ENCODE measurements at places on chromosomes 12 and 14.

DNA sequence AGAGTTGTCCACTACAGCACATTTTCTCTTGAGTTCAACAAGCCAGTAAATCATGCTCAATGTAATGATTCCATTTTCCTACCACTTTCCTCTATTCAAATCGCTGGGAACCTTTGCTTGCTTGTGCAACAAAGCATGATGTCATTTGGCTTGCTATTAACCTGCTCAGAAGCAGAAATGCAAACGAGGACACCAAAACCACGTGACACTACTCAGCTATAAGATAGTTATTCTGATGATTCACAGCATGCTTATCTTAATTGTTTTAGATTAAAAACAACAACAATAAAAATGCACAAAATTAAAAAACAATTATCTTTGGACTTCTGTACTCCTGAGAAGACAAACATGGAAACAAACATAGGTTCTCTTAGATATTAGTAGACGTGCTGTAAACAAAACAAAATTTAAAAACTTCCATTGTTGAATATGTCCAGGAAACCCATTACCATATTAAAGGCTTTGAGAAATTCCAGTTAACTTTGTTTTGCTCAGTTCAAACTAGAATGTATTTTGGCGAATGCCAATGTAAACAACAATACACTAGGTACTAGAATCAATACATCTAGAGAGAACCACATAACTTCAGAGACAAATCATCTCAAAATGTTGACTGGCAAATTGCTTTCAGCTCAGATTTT is 77.5 kb upstream of the KRAS start:
- DNase-seq = no peak

DNA sequence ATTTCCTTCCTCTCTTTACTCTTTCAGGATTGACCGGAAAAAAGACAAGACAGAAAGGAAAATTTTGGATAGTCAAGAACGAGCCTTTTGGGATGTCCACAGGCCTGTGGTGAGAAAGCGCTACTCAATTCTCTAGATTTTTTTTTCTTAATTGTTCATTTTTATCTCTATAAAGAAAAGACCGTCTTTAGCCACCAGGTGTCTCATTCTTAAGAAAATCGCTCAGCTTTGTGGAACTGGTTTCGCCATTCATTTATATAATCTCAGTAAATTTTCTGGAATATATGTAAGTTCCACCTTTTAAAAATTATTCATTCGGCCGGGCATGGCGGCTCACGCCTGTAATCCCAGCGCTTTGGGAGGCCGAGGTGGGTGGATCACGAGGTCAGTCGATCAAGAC is 421.1 kb downstream of the DPF3 start:
- DNase-seq = no peak

GRCh38 chr12:55548756-55549155 is 646 bp upstream of the OR6C4 start:
- no peak for DNase-seq

DNA sequence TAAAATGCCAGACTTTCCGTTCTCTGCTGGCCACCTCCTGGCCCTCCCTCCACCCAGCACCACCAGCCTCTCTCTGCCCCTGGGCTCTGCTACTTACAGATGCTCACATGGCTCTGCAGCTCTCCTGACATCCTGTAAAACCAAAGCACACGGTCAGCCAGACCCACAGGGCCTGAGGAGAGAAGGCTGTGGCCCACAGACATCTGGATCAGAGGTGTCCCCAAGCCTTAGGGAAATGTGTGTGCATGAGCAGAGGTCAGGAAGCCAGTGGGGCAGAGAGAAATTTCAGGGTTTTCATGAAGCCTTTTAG is 11.5 kb downstream of the KRT77 start:
- no peak for DNase-seq

GRCh38 chr14:104774453-104775072 is 21.0 kb downstream of the AKT1 start:
- DNase-seq = no peak

- DNase-seq = no peak
Observed at GRCh38 chr12:49339464-49339861, 2.5 kb upstream of the C1QL4 start.

- no peak for DNase-seq
Observed at GRCh38 chr14:34640826-34641225, 10.9 kb upstream of the SNX6 start.

DNA sequence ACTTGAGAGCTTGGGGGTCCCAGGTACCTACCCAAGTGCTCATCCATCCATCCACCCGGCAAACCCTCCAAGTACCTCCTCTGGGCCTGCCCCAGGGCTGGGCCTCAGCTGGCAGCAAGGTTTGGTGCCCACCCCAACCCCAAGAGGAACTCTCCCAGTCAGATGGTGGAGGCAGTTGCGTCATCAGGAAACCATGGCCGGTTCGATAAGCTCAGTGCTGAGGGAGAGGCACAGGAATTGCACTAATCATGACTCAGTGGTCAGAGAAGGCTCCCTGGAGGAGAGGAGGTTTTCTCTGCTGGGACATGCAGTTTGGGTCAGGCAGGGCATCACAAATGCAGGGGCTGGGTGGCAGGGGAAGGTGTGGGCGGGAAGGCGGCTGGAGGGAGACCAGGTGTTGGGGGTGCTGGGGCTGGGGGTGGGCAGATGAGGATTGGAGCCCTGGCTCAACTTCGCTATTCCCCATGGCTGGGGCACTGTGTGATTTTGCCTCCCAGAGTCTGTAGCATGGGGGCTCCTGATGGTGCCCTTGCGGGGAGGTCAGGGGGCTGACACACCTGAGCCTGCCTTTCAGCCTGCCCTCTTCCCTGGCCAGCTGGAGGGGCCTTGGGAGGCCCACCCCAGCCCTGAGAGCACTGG is 32.2 kb downstream of the SH2B3 start:
- no peak for DNase-seq

- DNase-seq = no peak
Observed at GRCh38 chr12:52358575-52359350, 8.5 kb downstream of the KRT85 start.

GRCh38 chr12:12612358-12612757 is 682 bp downstream of the CREBL2 start:
- no peak for DNase-seq

- DNase-seq = no peak
Observed at GRCh38 chr14:55348766-55349453, 62.7 kb downstream of the ATG14 start.

GRCh38 chr12:124492879-124493808 is 74.3 kb downstream of the NCOR2 start:
- DNase-seq = no peak

- DNase-seq = no peak
Observed at GRCh38 chr14:103699261-103699661, 16.0 kb downstream of the XRCC3 start.

- DNase-seq = no peak
Observed at GRCh38 chr14:76682367-76682766, 78.9 kb upstream of the VASH1 start.

DNA sequence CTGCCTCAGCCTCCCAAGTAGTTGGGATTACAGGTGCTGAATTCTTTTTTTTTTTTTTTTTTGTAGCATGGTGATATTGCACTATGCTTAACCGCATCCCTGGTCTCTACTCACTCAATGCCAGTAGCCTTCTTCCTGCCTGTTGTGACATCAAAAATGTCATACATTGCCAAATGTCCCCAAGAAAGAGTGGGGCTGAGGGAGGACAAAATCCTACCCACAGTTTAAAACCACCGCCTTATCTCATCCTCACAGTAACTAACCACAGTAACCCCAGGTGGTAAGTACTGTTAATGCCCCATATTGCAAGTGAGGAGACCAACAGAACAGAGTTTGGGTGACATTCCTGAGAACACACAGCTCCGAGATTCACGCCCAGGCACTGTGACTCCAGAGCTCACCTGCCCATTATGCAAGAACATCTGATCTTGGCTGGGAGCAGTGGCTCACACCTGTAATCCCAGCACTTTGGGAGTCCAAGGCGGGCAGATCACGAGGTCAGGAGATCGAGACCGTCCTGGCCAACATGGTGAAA is 19.6 kb downstream of the MORN3 start:
- DNase-seq = no peak

DNA sequence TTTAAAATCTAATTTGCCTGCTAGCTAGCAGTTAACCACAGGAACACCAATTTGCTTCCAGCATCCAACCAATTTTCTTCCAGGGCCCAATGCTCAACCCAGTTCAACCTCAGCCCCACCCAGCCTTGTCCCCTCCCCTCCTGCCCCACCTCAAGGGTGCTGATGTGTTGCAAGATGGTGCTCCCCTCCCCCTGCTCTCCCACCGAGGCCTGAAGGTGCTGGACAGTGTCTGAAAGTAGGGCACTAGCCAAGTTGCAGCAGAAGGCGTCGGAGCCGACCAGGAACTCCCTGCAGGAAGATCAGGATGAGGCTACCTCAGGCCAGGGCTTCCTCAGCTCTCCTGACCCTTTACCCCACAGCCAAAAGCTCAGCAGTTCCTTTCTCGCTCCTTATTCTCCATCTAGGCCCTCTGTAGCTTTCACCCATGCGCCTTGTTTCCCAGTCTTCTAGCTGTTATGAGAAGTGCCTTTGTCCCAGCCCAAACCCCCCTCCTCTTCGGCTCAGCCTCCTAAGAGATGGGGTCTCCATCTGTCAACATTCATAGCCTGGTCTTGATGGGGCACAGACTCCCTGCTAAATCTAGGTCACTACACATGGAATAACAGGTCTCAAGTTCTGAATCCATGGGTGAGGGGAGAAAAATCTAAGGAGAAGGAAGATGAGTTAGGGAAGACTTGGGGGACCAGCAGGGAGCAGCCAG is 3.6 kb downstream of the STAT6 start:
- no peak for DNase-seq

- no peak for DNase-seq
Observed at GRCh38 chr12:124517260-124518050, 50.0 kb downstream of the NCOR2 start.

DNA sequence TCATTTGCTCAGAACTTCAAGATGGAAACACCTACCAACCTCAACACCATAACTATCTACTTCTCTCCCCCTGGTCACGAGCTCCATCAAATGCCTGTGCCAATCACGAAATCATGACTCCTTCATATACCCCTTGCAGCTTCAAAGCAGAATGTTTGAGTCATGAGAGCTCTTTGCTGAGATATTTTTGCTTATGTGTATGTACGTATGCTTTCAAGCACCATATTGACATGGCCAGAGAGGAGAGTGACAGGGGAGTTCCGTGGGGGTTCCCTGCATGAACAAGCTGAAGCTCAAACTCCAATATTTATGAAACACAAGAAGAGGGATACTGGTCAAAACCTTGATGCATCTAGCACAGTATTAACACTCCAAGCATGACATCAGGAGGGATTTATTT is 374.4 kb downstream of the DPF3 start:
- no peak for DNase-seq

GRCh38 chr14:26765768-26766520 is 168.1 kb upstream of the NOVA1 start:
- DNase-seq = no peak

- no peak for DNase-seq
Observed at GRCh38 chr12:130830246-130830551, 8.9 kb downstream of the STX2 start.

- no peak for DNase-seq
Observed at GRCh38 chr14:35999294-35999693, 173.2 kb downstream of the BRMS1L start.
